ENCODE measurements at places on chromosomes 2 and 18.
A peak's percentile ranks its signal among the peaks of the same experiment; 100 is the strongest.

GRCh38 chr2:182018218-182018617 lies 32.6 kb downstream of the PPP1R1C start:
- no peak for DNase-seq

GRCh38 chr2:235746257-235746934 lies 252.6 kb downstream of the AGAP1 start:
- DNase-seq: peak; percentile 61

DNA sequence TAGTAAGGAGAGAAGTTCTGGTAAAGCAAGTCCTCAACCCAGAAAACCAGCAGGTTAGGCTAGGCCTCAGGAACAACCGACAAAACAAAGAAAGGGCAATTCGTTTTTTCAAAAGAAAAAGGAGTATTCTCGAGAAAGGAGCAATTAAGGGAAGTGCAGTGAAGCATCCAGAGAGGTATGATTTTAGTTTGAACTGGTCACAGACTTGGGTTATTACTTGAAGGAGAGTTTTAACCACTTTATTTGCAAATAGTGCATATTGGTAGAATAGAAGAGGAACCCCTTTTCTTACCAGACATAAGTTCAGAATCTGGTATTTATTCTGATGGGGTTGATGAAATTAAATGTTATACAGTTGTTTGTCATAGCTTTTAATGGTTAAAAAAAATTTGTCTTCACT lies 110.0 kb upstream of the GCFC2 start:
- DNase-seq: no peak

GRCh38 chr2:229201521-229201920 lies 69.6 kb downstream of the PID1 start:
- no peak for DNase-seq

GRCh38 chr2:147327613-147328012 lies 517.2 kb upstream of the ACVR2A start:
- no peak for DNase-seq

DNA sequence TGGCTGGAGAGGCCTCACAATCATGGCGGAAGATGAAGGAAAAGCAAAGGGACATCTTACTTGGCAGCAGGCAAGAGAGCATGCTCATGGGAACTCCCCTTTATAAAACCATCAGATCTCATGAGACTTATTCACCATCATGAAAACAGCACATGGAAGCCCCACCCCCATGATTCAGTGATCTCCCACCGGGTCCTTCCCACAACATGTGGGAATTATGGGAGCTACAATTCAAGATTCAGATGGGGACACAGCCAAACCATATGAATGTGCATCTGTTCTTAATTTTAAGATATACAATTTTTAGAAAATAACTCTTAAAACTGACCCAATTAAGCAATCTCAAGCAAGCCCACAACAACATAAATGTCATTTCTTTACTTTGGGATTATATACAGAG lies 12.6 kb downstream of the C18orf63 start:
- no peak for DNase-seq

DNA sequence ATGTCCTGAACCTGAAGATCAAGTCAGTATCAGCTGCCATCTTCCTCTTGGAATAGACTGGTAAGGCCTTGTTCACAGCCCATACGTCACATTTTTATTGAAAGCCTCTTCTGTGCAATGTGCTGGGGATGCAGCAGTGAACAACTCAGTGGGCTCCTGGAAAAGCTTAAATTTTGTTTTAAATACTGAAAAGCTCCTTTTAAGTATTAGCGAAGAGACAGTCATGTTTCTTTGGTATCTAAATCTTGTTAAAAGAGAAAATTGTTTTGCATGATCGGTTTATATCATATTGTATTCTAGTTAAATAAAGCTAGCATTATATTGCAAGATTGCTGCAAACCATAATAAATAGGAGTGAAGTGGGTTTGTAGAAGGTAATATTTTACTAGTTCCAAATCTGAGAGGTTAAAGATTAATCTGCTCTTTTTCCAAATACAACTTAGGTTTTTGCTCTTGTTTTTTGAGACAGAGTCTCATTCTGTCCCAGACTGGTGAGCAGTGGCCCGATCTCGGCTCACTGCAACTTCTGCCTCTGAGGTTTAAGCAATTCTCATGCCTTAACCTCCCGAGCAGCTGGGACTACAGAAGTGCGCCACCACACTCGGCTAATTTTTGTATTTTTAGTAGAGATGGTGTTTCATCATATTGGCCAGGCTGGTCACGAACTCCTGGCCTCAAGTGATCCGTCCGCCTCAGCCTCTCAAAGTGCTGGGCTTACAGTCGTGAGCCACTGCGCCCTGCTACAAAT lies 1.6 kb upstream of the RMDN2 start:
- no peak for DNase-seq

DNA sequence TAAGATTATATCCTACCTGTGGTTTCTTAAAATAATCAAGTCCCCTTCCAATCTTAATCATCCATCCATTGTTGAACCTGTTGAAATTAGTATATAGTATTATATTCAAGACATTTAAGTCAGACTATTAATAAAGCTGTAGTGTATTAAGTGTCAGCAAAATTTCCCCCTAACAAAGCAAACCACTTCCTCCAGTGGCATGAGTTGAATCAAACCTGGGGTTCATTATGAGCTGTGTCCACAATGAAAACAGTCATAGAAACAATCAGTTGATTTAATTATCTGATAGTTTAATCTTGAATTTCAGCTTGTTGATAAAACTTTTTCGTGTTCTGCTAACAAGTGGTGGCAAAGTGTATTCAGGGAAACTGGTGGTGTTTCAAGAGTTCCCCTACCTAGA lies 11.3 kb downstream of the MITD1 start:
- DNase-seq: no peak
